ENCODE measurements at places on chromosomes 7 and 10.

DNA sequence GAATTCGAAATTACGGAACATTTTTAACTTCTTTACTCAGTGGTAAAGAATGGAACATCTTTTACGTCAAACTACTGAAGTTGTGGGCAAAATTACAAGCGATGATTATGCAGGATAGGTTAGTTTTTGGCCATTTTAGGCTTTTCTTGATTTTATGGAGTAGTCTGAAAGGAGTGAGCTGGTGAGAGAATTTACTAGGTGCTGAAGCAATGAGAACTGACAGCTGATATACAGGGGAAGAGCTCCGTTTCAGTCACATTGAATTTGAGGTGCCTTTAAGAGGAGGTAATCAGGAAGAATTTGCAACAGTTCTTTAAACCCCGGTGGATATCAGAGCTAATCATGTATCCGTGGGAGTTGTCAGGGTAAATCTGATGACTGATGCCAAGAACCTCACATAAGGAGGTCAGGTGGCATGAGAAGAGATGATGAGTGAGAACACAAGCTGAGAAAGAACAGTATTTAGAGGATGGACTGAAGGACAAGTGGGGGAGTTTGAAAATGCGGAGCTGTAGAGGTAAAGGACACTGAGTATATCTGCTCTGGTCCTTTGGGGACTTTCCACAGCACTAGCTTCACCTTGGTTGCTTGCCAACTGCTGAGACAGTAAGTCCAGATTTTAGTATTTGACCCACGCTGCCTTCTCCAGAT is 104.3 kb downstream of the AHR start:
- DNase-seq: no peak

DNA sequence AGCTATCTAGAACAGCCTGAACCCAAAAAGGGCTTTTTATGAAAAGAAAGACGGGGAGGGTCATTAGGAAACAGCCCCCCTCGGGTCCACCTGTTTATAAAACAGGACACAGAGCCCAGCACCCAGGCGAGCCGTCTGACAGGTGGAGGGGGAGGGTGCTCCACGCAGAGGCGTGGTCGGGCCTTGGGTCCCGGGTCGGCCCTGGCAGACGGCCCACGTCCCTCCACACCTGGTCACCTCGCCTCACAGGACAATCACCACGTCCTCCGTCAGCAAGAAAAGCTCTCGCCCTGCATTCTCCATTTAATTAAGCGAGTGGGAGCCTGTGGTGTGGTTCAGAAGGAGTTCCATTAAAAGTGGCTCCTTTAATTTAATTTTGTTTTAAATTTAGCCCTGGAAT is 42.3 kb upstream of the FOXL3 start:
- no peak for DNase-seq

GRCh38 chr10:101779544-101780186 is 3.6 kb downstream of the NPM3 start:
- DNase-seq: peak; percentile 75

GRCh38 chr10:30820261-30820991 is 190.9 kb upstream of the LYZL2 start:
- no peak for DNase-seq

DNA sequence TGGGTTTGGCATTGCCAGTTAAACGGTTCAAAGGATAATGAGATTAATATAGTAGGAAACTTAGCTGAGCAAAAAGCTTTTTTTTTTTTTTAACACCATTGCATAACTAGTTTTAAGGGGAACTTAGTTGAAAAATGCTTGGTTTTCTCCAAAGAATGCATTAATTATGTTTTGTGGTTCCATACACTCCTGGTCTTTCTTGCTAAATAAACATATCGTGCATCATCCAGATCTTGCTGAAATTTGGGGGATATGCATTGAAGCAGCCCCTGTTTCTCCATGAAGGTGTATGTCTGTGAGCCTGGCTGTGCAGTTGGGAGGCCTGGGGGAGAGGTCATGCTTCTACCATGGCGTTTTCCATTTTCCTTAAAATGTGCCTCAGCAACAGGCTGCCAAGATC is 558.2 kb upstream of the GALNT17 start:
- no peak for DNase-seq

DNA sequence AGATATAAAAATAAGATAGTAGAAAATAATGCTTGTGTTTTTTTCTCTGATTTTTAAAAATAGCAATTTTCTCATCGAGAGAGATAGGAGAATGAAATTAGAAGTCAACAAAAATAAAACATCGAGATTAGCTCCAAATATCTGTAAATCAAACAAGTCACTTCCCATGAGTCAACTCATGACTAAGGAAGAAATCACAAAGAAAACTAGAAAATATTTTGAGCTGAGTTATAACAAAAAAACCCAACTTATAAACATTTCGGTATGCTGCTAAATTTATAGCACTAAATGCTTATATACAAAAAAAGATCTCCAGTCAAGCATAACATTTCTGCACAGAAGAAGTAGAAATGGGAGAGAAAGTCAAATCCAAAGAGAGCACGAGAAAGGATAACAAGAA is 140.1 kb downstream of the ITGA8 start:
- no peak for DNase-seq

GRCh38 chr10:63128443-63128842 is 4.7 kb upstream of the NRBF2 start:
- DNase-seq: no peak

DNA sequence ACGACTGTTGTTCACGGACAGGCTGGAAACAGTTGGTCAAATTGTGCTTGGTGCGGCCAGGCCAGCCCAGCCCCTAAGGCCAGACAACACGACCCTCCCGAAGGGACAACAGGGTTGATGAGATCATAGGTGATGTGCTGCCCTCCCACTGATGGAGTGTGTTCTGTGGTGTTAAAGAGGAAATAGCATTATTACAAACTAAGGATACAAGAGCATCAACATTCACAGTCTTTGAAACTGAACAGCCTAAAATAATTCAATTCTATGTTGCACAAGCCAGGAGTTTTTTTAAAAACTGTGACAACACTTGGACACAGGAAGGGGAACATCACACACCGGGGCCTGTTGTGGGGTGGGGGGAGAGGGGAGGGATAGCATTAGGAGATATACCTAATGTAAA is 87.6 kb downstream of the FAM53B start:
- no peak for DNase-seq

- no peak for DNase-seq
Measured at GRCh38 chr10:132814469-132814856, 28.5 kb upstream of the NKX6-2 start.

- no peak for DNase-seq
Measured at GRCh38 chr7:36208426-36208825, 55.4 kb downstream of the EEPD1 start.

- DNase-seq: no peak
Measured at GRCh38 chr10:22356324-22356873, 11.1 kb downstream of the SPAG6 start.

DNA sequence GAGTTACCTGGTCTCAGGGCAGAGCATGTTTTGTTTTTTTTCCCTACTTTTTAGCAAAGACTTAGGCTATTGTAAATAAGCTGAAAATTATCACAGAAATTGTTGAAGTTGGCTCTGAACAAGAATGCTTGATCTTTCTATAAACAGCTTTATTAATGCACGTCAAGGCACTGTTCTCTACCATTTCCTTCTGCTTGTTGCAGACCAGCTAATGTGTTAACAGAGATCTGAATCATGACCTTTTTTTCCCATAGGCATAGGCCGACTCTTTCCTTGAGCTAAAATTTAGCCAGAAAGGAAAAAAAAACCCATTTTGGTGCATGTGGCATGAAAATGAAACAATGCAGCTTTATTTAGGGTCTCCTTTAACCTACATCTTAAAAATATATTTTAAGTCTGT is 248.5 kb downstream of the SDK1 start:
- DNase-seq: no peak

DNA sequence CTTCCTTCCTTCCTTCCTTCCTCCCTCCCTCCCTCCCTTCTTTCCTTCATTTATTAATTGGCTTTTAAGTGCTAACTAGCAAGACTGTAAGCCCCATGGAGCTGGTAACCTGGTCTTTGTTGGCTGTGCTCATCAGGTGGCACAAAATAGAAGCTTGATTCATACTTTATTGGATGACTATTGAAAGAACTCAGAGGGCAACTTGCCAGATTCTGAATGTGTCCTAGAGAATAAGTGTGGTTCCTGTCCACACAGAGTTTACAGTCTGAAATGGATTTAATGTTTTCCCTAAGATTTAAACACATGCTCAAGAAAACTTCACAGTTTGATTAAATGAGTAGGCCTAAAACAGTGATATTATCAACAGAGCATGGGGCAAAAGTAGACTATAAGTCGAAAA is 3.1 kb upstream of the CACNB2 start:
- DNase-seq: no peak

GRCh38 chr7:53318566-53318965 is 283.1 kb downstream of the POM121L12 start:
- no peak for DNase-seq

- no peak for DNase-seq
Measured at GRCh38 chr7:128939861-128940410, 2.2 kb downstream of the IRF5 start.

DNA sequence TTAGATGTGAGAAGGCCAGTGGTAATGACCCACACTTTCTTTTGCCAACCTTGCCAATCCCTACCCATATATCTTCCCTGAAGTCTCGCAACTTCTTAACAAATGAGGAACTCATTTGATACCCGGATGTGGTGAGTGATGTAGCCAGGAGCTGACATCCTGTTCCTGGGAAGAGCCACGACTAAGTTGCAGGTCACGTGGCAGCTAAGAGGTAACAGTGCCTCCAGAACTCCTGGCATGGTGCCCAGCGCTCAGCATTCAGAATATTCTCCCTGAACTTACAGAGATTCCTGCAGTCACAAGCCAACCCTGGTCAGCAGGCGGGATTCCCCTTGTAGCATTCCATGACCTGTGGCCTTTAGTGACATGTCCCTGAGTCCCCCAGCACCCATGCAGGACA is 282.5 kb downstream of the GALNT17 start:
- DNase-seq: no peak

DNA sequence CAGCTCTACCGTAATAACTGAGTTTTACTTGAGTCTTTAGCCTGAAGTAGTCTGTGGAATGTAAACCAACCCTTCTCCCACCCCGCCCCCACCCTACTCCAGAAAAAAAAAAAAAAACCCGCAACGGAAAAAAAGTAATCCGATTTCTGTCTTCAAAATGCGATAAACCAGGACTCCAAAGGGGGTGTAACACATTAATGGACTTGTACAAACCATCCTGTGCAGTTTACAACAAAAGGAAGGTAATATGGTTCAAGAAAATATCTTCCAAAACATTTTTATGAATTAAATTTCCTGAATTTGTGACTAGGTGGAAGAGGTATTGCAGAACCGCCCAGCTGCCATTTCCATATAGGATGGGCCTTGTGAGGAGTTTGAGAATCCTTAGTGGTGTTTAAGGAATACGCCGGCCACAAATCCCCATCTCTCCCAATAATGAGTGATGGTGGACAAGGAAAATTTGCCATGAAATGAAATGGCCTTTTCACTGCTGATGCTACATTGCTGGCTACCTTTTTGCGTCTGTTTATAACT is 10.6 kb downstream of the SKIDA1 start:
- no peak for DNase-seq

DNA sequence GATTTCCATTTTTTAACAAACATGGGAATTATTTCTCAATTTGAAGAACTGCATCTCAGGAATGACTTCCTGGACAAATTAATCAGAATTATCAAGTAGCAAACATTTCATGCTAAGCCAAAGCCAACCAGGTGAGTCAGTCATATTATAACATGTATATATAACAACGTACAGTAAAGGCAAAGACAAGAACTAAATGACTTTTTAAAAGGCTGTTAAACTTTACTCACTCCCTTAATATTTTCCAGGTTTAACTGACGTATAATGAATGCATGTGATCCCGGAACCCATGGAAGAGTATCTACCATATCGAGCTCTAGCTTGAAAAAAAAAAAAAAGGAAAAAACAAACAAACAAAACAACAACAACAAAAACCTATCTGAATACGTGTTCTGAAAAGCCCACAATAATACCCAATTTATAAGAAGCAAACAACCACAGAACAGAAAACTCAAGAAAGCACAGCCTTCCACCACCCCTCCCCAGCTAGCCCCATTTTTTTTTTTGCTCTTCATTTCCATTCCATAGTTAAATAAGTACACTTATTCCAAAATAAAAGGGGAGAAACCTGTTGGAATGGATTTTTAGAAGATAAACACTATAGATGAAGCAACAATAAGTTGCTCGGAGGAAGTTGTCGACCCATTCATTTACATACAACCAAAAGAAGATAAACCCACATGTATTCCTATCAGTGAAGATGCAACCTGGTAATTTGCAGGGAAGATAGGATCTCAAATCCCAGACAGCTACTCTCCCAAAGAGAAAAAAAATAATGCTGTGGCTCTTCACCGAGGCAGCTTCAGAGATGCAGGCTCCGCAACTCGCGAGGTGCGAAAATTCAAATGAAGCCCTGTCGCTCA is 537 bp downstream of the NAPEPLD start:
- no peak for DNase-seq

GRCh38 chr7:101537205-101537604 is 91.9 kb downstream of the MYL10 start:
- no peak for DNase-seq

DNA sequence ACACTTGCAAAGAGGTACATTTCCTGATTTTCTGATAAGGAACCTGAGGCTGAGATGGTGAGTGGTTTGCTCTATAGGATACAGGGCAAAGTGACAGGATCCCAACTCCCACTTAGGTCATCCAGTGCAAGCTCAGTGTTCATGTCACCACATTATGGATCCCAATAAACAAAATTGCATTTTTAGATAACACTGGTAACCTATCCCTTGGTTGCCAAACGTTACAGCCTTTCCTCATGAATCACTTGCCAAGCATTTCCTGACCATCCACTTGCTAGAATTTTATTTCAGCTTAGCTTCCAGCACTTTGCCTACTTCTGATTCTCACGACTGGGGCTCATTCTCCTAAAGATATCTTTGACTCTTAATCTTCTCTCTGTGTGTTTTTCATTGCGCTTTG is 131.4 kb upstream of the ODAD2 start:
- no peak for DNase-seq

- DNase-seq: no peak
Measured at GRCh38 chr10:8511026-8511425, 456.5 kb downstream of the GATA3 start.

GRCh38 chr10:108327706-108328105 is 1163.2 kb upstream of the SORCS1 start:
- no peak for DNase-seq

GRCh38 chr10:11037991-11038390 is 20.3 kb downstream of the CELF2 start:
- DNase-seq: no peak

- no peak for DNase-seq
Measured at GRCh38 chr7:150487625-150488024, 27.0 kb upstream of the GIMAP7 start.

DNA sequence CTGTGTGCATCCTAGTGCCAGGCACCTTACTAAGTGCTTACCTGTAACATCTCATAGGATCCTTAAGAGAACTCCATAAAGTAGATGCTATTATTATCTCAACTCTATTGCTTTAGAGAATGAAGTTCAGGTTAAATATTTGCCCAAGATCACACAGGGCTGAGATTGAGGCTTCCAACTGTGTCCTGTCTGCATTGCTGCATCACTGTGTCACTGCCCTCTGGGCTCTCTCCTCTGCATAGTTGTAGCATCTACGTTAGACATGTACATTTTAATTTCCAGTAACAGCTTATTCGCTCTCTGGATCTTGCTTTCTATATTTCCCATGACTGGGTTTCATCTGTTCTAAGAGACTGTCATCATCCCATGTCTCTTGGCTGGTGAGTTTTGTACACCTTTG is 63.6 kb upstream of the FZD8 start:
- no peak for DNase-seq
